Stomach (tissue), 19 donors: ENCODE measurements at places on chromosomes 6 and 20.

- no peak for DNase-seq
These were observed 478.5 kb downstream of the PKHD1 start for GRCh38 chr6:51608932-51609331.

GRCh38 chr6:17038316-17038715 is 63.5 kb upstream of the STMND1 start:
- DNase-seq = no peak

DNA sequence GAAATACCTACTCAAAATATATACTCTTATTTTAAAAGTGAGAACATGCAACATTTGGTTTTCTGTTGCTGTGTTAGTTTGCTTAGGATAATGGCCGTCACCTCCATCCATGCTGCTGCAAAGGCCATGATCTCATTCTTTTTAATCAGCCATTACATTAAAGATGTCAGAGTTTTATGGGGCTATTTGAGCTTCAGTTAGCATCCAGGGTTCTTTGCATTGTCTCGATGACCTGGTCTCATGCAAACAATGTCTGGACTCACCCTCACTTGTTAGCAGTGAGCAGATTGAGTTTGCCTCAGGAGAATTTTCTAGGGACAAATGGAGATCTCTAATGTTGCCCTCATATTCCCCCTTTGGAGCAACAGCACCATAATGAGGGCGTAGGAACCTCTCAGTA is 458.7 kb upstream of the AGPAT4 start:
- DNase-seq = no peak

DNA sequence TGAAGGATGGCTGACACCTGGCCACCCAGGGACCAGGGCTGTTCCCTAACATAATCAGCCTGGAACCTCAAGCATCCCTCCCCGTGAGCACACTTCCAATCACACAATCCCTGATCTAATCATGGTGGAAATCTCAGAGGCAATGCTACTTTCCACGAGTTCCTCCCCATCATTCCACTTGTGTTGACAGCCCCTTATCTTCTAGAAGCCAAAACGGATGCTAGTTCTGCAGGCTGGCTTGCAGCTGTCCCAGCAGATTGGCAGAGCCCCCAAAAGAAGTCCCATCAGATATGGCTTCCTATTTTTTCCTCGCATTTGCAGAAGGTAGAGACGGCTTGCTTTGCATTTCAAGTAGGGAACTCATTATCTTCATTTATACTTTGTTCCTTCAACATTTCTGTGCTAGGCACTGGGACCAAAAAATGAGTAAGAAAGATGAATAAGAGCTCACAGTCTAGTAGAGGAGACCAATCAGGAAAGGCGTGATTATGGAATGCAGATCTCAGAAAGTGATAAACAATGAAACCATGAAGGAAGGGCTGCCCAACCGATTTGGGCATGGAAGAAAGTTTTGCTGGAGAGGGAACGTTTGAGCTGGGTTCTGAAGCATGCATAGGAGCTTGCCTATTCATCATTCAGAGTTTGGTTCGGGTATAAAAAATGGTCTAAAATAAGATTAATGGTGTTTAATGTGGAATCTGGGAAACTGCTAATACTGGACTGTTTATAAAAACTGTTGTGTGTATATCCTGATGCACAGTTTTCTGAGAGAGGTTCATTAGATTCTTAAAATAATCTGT is 44.6 kb upstream of the TBC1D7 start:
- no peak for DNase-seq

- no peak for DNase-seq
These were observed 29.4 kb downstream of the ABHD12 start for GRCh38 chr20:25361287-25361683.
